SK-N-SH treated with all-trans-retinoic acid at 6 μM for 48 hours (cell line): ENCODE measurements at places on chromosomes 1 and 21.

- ATAC-seq, result no peak
Measured at GRCh38 chr1:174606471-174606870, 158.7 kb downstream of the GPR52 start.

DNA sequence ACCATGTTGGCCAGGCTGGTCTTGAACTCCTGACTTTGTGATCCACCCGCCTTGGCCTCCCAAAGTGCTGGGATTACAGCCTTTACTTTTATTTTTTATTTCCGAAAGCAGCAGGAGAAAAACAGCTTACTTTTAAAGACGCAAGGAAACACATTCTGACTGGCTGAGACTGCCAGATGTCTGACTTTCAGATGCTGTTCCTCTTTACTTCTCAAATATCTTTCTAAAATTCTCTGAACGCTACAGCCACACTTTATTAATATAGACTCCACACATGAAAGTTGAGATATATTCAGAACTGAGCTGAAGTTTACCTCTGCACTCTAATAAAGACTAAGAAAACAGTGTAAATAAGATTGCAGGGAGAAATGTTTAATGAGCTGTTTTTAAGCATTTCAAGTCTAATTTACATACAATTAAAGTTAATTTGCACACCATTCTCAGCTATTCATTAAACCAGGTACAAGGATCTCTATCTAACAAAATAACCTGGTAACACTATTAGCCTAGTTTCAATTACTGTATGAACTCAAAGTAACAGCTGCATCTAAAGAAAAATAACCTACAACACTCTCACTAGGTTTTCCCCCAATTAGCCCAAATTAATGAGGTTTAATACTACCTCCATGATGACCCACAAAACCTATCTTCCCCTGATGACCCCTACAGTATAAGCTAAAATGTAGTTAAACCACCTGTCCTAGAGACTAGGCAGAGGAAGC, 24.9 kb downstream of the WASF2 start:
- no peak for ATAC-seq

GRCh38 chr1:186418503-186418902, 42.4 kb downstream of the PDC start:
- ATAC-seq, result no peak

- ATAC-seq, result peak; percentile 37
Measured at GRCh38 chr1:161013131-161013487, 7.8 kb downstream of the F11R start.

- peak; percentile 29 for ATAC-seq
Measured at GRCh38 chr1:156851779-156852417, 7.0 kb downstream of the INSRR start.

- no peak for ATAC-seq
Measured at GRCh38 chr21:42198929-42199867, 19.7 kb upstream of the ABCG1 start.

DNA sequence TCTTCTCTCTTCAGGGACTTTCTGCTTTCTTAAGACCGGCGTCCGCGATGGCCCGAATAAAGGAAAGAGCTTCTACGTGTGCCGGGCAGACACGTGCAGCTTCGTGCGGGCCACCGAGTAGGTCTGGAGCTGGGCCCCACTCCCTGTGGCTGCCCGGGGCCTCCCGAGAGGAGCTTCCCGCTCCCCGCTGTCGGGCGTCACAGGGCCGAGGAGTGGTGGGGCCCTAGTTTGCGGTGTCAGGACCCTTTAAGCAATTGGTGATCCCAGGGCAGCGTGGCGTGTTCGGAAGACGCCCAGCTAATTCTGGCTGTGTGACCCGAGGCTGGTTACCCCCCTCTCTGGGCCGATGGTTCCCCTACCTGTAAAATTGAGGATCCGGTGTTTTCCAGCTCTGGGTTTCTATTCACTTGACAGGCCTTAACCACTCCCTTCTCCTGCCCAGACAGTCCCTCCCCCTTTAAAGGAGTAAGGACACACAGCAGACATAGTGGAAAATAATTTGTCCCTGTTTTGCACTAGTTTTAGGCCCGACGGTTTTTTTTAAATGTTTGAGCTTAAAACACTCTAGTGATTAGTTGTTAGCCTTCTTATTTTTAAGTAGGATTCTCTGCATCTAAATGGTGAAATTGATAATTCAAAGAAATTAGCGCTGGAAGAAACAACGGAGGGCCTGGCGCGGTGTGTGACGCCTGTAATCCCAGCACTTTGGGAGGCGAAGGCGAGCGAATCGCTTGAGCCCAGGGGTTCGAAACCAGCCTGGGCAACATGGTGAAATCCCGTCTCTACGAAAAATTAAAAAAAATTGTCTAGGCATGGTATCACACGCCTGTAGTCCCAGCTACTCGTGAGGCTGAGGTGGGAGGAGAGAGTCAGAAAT, 553 bp downstream of the TTF2 start:
- peak; percentile 70 for ATAC-seq

DNA sequence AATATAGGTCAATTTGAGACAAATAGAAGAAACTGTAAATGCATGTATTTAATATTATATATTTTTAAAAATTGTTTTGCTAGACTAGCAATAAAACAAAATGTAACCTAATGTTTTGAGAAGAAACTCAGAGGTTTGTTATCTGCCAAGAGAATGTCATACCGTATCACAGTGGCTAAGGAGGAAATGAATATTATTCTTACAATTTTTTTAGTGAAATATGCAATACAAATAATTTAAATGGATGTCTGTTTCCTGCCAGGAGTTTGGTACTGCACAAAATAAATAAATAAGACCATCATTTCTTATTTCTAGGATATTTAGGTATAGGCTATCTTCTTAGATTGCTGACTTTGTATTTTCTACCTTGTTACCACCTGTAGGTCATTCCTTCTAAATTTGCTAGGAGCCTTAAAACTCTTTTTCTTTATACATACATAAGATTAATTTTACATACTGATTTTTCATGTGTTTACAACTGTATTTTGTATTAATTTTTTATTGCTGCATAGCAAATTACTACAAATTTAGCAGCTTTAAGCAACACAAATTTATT, 113.6 kb downstream of the NEK7 start:
- no peak for ATAC-seq

- no peak for ATAC-seq
Measured at GRCh38 chr1:95127380-95127779, 10.2 kb downstream of the TLCD4 start.

DNA sequence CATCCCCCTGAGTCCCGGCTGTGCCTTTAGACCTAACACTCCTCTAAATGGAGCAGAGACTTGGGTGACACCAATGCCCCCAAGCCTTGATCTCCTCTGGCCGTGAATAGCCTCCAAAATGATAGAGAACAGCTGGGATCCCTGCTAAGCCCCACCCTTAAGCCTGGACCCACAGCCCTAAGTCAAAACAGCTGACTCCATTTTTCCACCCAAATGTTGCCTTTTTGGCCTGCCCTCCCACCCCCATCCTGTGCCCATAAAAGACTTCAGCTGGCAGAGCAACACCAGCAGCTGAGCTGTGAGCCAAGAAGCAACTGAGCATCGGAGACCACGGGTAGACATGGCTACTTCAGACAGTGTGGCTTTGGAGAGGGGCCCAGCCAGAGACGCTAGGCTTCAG, 420.8 kb downstream of the NPHP4 start:
- no peak for ATAC-seq

DNA sequence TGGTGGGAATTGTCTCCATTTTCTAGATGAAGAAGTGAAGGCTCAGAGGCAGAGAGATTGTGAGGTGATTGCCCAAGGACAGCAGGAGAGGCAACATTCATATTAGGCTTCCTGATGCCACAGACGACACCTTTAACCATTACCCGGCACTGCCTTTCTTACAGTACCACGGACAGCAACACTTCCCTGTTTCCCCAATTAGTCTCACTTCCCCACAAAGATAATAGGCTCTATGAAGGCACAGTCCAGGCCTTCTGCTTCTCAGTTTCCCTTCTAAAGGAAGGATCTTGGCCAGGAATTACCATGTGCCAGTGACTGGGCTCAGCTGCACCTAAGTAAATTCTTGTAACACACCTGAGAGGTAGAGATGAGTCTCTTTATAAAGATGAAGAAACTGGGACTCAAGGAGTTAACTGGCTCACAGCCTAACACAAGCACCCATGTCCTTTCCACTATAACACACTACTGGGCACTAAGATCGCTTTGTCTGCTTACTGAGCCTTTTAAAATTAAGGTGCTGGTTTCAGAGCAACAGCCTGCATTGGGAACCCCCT, 9.6 kb downstream of the IGSF9 start:
- peak; percentile 11; the same call in 1 of the 3 replicates for ATAC-seq

DNA sequence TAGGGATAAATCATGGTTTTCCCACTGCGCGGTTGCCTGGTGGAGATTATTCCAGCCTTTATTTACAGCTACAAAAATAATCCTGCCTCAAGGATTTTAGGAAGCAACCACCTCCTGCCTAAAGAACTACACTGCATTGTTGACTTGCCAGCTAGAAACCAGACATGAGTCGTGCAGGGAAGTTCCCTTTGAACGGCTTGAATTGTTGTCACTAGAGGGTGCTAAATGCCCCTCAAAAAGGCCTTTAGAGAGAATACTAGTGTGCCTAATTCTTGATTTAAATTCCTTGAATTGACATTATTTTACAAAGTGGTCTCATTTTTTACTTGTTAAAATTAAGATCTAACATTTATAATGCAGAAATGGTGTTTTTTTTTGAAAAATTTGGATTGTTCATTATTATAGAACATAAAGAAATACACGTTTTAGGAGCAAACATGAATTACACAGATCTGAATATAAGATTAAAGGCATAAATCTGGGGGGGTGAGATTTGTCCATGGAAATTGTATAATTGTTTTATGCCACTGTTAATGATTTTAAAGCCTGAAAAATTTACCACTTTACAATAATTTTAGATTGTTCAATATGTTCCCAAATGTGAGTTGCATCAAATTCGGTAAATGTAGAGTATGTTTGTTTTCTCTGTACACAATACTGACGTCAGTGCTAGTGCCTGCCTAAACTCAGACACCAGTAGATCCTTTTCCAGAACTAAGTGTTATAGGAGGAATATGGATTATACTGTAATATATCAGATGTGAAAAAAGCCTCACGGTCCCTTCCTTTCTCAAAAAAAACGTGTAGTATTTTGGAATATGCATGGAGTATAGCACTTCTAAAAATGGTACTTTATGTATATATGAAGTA, 7.6 kb upstream of the ERG start:
- peak; percentile 94 for ATAC-seq

DNA sequence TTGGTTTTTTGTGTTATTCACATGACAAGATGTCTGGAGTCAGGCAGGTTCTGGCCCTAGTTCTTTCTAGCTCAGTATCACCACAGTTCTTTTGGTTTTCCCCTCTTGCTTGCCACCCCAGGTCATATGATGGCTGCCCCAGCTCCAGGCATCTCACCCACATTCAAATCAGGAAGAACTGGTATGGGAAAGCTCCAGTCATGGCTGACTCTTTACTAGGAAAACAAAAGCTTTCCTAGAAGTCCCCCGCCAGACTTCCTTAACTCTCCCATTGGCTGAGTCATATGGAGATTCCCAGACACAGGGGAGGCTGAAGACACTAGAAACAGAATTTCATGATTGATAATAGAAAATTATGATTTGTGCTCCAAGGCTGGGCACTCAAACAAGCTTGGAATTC, 22.1 kb upstream of the EYA3 start:
- no peak for ATAC-seq
